ENCODE measurements at places on chromosomes 1 and 21. TPM values are rescaled to one million over a fixed set of nuclear protein-coding genes. Genes with fewer than 3 reads are reported as not detected.

The CHI3L2 gene
- total RNA-seq: 8.8 TPM

The CDK11A gene
- total RNA-seq: 12.3 TPM

The PSMA5 gene
- 48.2 TPM for total RNA-seq

The SPTA1 gene
- 0.52 TPM for total RNA-seq

The DENND2C gene
- total RNA-seq: 1.5 TPM

The ITLN2 gene
- total RNA-seq: not detected

The CYP4B1 gene
- not detected for total RNA-seq

The UBE4B gene
- 27.4 TPM for total RNA-seq

The HENMT1 gene
- 4.1 TPM for total RNA-seq

The LENEP gene
- total RNA-seq: not detected

The FAM167B gene
- 0.47 TPM for total RNA-seq

The CFHR2 gene
- total RNA-seq: not detected

The PLA2G2D gene
- total RNA-seq: not detected

The TNFRSF4 gene
- under 0.01 TPM for total RNA-seq

The KRTAP21-2 gene
- not detected for total RNA-seq

The KRTAP12-2 gene
- total RNA-seq: not detected

The SPRR5 gene
- not detected for total RNA-seq

The OR2T33 gene
- total RNA-seq: not detected

The GBP5 gene
- 0.16 TPM for total RNA-seq

The POLR3C gene
- total RNA-seq: 31.7 TPM

The AKT3 gene
- 23.3 TPM for total RNA-seq

The S100A5 gene
- total RNA-seq: 0.77 TPM

The IGSF3 gene
- total RNA-seq: 0.26 TPM

The TEX38 gene
- total RNA-seq: not detected

The AKR7A2 gene
- 112 TPM for total RNA-seq

The URB2 gene
- total RNA-seq: 3.5 TPM

The SERPINC1 gene
- not detected for total RNA-seq

The ANKRD35 gene
- total RNA-seq: 2.9 TPM

The ADORA1 gene
- total RNA-seq: 24.5 TPM

The CELA3A gene
- total RNA-seq: not detected

The NBPF4 gene
- total RNA-seq: not detected

The ERRFI1 gene
- 13.2 TPM for total RNA-seq

The SPRR1B gene
- total RNA-seq: not detected

The NOS1AP gene
- not detected for total RNA-seq

The TRIM45 gene
- total RNA-seq: 3.8 TPM

The CGN gene
- under 0.01 TPM for total RNA-seq

The BNIPL gene
- total RNA-seq: 0.16 TPM

The SPRR4 gene
- not detected for total RNA-seq

The CYB561D1 gene
- 3.6 TPM for total RNA-seq

The C1orf105 gene
- not detected for total RNA-seq

The ITPKB gene
- total RNA-seq: 5.9 TPM

The FCMR gene
- total RNA-seq: not detected

The A3GALT2 gene
- total RNA-seq: not detected

The RCSD1 gene
- not detected for total RNA-seq

The RPTN gene
- total RNA-seq: not detected

The TSSK3 gene
- 0.86 TPM for total RNA-seq

The ASPM gene
- total RNA-seq: 1.1 TPM

The CFHR5 gene
- not detected for total RNA-seq

The AKR7A3 gene
- 0.43 TPM for total RNA-seq

The SYT2 gene
- under 0.01 TPM for total RNA-seq

The WARS2 gene
- 14.7 TPM for total RNA-seq

The APH1A gene
- 83.4 TPM for total RNA-seq

The SPATA1 gene
- total RNA-seq: 0.77 TPM

The CFAP57 gene
- total RNA-seq: 0.16 TPM

The SYCP1 gene
- not detected for total RNA-seq

The FAM72D gene
- total RNA-seq: 0.09 TPM

The TSPAN2 gene
- not detected for total RNA-seq

The MROH9 gene
- not detected for total RNA-seq
